ENCODE measurements at places on chromosomes 4 and X.

DNA sequence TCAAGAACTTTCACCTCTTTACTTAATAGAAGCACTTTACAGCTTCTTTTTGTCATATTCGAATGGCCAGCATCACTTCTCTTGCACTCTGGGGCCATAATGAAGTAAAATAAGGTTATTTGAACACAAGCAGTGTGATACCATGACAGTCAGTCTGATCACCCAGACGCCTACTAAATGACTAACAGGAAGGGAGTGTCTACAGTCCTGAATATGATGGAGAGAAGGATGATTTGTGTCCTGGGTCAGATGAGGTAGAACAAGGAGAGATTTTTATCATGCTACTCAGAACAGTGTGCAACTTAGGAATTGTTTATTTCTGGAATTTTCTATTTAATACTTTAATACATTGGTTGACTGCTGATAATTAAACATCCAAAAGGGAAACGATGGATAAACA, 284.2 kb upstream of the F9 start:
- no peak overlapping the region for H3K4me3 ChIP-seq
- H3K36me3 ChIP-seq, result no peaks in the 10 kb centered on the region
- H3K27me3 ChIP-seq, result no peaks in the 10 kb centered on the region
- H3K27ac ChIP-seq, result no peak overlapping the region
- H3K4me1 ChIP-seq, result no peaks in the 10 kb centered on the region

DNA sequence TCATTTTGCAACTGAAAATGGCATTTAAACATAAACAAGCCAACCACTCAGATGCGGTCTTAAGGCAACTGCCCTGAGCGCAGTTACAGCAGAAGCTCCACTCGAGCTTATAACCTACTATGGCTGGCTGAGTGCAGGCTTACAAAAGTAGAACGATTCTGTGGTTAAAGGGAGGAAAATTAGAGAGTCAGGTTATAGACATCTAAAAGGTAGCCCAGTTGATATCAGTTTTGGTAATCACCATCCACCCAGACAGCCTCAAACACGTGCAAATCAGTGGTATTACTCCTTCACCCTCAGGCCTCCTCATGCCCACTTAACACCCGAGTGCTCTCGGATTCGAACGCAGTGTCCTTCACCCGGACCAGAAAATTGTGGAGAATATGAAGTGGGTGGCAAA, 3.1 kb downstream of the LEF1 start:
- H3K27ac ChIP-seq, result peak overlapping the region; percentile 97
- H3K27me3 ChIP-seq, result peaks cover 19% of the 10 kb centered on the region
- DNase-seq, result no peak
- peaks cover 5% of the 10 kb centered on the region for H3K36me3 ChIP-seq

DNA sequence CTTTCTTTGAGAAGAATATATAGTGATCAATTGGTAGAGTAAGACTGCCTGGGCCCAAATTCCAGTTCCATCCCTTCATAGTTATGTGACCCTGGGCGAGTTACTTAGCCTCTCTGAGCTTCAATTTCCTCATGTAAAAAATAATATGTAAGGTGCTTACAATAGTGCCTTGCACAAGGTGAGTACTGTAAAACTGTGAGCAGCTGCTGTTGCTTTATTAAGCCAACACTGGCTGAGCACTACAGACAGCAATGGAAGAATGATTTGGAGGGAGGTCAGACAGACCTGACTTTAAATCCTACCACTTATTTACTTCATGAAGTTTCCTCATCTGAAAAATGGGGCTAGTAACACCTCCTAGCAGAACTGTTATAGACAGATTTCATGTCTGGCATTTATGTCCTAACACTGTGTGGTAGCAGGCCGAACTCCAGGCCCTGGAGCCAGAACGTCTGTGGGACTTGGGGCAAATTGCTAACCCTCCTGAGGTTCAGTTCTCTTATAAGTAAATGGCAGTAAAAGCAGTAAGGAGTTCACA, 53.8 kb downstream of the RNF150 start:
- H3K27me3 ChIP-seq, result no peaks in the 10 kb centered on the region
- no peaks in the 10 kb centered on the region for H3K36me3 ChIP-seq
- no peak overlapping the region for H3K27ac ChIP-seq
- no peak overlapping the region for H3K4me3 ChIP-seq
- no peak for DNase-seq

- H3K36me3 ChIP-seq, result no peaks in the 10 kb centered on the region
- H3K4me3 ChIP-seq, result no peak overlapping the region
- H3K27ac ChIP-seq, result no peak overlapping the region
- H3K27me3 ChIP-seq, result no peaks in the 10 kb centered on the region
- DNase-seq, result no peak
- H3K4me1 ChIP-seq, result no peaks in the 10 kb centered on the region
Measured at GRCh38 chrX:29962061-29962460, 253.3 kb upstream of the MAGEB2 start.

DNA sequence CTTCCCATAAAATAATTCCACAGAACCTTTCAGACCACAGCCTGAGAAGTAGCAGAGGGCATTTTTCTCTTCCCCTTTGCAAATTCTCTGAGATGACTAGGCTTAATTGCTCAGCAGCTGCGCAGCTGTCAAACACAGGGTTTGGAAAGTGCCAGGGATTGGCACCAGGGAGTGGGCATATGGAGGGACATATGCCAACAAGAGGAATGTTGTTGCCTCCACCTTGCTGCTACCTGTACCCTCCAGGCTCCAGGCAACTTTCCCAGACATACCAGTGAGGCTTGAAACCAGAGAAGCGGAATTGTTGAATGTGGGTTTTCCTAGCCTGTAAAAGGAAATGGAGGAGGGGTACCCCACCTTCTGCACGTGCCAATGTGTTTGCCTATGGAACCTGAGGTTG, 256.2 kb upstream of the GPR101 start:
- no peaks in the 10 kb centered on the region for H3K36me3 ChIP-seq
- DNase-seq, result no peak
- no peak overlapping the region for H3K4me3 ChIP-seq
- H3K4me1 ChIP-seq, result no peaks in the 10 kb centered on the region

DNA sequence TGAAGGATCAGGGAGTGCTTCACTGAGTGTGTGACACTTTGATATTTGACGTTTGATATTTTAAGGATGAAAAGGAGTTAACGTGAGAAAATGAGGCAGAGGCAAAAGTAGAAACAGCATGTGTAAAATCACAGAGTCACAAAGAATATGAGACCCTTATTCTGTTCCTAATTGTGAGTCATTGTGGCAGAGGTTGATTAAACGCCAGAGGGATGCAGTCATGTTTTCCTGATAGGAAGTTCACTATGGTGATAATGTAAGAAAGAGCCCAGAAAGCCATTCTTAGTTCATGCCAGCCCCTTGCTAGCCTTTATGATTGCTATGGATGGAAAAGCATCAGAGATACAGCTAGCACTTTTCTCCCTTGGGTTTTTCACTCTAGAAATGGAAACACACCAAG, 33.5 kb upstream of the IGSF1 start:
- H3K27me3 ChIP-seq, result no peaks in the 10 kb centered on the region
- H3K4me3 ChIP-seq, result no peak overlapping the region
- DNase-seq, result no peak
- H3K4me1 ChIP-seq, result no peaks in the 10 kb centered on the region
- H3K36me3 ChIP-seq, result no peaks in the 10 kb centered on the region

GRCh38 chr4:111943796-111944203, 201.5 kb upstream of the FAM241A start:
- no peak overlapping the region for H3K4me3 ChIP-seq
- peak overlapping the region; percentile 44 for H3K27ac ChIP-seq

- H3K4me3 ChIP-seq, result no peak overlapping the region
- no peaks in the 10 kb centered on the region for H3K27me3 ChIP-seq
- no peaks in the 10 kb centered on the region for H3K4me1 ChIP-seq
- H3K27ac ChIP-seq, result no peak overlapping the region
- H3K36me3 ChIP-seq, result no peaks in the 10 kb centered on the region
Measured at GRCh38 chrX:8139716-8140115, 31.4 kb downstream of the VCX2 start.

- no peaks in the 10 kb centered on the region for H3K27me3 ChIP-seq
- no peak for DNase-seq
- no peaks in the 10 kb centered on the region for H3K4me1 ChIP-seq
- no peak overlapping the region for H3K4me3 ChIP-seq
- H3K27ac ChIP-seq, result no peak overlapping the region
- H3K36me3 ChIP-seq, result no peaks in the 10 kb centered on the region
Measured at GRCh38 chrX:3651277-3651676, 62.2 kb downstream of the PRKX start.

DNA sequence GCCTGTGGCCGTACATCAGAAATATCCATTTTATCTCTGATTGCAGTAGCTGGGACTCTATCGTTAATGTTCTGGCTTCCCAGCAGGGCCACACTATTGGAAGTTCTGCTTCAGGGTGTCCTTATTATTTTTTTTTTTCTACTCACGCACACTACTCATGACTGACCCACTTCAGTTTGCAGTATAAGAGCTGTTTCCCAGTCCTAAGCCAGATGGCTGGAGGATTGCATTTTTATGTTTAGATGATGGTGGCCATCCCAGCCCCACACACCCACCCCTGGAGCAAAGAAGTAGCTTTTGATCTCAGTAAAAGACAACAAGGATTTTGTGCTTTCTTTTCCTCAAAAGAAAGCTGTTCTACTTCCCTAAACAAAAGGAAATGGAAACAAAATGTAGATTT, 557.0 kb upstream of the GALNTL6 start:
- no peaks in the 10 kb centered on the region for H3K4me1 ChIP-seq
- H3K27ac ChIP-seq, result no peak overlapping the region
- H3K4me3 ChIP-seq, result no peak overlapping the region
- DNase-seq, result no peak
- no peaks in the 10 kb centered on the region for H3K27me3 ChIP-seq
- H3K36me3 ChIP-seq, result no peaks in the 10 kb centered on the region

DNA sequence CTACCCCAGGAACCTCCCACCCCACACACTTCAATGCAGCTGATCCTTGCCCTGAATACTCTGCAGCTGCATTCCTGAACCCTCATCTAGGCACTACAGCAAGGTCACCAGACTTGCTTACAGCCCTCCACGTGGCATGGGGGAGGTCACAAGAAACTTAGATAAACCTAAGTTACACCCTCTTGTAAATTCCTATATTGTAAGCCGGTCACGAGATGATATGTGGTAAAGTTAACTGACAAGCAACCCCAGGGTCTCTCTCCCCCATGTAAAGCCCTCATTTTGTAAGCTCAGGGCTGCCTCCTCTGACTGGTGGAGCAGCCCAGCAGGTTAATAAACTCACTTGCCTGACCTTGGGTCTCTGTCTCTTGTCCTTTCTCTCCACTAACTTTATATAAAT, 570.7 kb downstream of the PCDH7 start:
- no peak overlapping the region for H3K27ac ChIP-seq
- no peak overlapping the region for H3K4me3 ChIP-seq
- no peaks in the 10 kb centered on the region for H3K27me3 ChIP-seq
- no peak for DNase-seq
- no peaks in the 10 kb centered on the region for H3K36me3 ChIP-seq
- H3K4me1 ChIP-seq, result no peaks in the 10 kb centered on the region

- no peak overlapping the region for H3K27ac ChIP-seq
- no peak for DNase-seq
- no peak overlapping the region for H3K4me3 ChIP-seq
- H3K4me1 ChIP-seq, result no peaks in the 10 kb centered on the region
- no peaks in the 10 kb centered on the region for H3K27me3 ChIP-seq
- H3K36me3 ChIP-seq, result no peaks in the 10 kb centered on the region
Measured at GRCh38 chr4:188408244-188409030, 269.2 kb downstream of the TRIML1 start.

DNA sequence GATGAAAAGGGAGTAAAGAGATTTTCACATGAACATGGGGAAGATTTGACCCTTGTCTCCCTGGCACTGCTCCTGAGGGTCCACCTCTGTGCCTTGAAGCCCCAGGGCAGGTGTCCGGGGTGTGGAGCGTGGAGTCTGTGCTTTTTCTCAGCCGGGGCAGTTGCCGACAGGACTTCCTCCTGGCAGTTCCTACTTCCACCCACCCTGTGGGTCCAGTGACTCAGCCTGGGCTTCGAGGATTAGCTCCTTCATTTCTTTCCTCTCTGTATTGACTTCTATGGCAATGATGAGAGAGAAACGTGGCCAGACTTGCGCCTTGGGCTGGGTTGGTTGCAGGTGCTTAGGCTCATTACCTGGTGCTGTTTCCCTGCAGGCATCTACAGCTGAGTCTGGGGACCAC, 35.9 kb upstream of the CLCN4 start:
- H3K4me1 ChIP-seq, result peaks cover 6% of the 10 kb centered on the region
- no peaks in the 10 kb centered on the region for H3K27me3 ChIP-seq
- peaks cover 3% of the 10 kb centered on the region for H3K36me3 ChIP-seq
- no peak for DNase-seq
- H3K27ac ChIP-seq, result peak overlapping the region; percentile 69

DNA sequence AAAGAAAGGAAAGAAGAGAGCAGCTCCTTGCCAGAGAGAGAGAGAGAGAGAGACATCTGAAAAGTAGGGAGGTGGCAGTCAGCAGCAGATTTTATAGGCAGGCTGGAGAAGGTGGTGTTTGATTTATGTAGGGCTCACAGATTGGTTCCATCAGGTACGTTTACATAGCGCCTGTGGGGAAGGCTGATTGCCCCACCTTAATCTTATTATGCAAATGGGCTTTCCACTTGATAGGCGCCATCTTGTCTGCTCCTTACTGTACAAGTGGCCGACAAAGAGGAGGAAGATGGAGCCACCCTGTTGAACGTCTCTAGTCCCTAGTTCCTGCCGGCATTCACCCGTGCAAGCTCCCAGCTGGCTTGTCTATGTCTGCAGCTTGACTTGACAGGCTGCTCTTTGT, 49.1 kb upstream of the DHRSX start:
- H3K36me3 ChIP-seq, result no peaks in the 10 kb centered on the region
- H3K27ac ChIP-seq, result no peak overlapping the region
- DNase-seq, result no peak
- H3K4me3 ChIP-seq, result no peak overlapping the region
- H3K4me1 ChIP-seq, result no peaks in the 10 kb centered on the region

GRCh38 chr4:3747581-3747904, 18.6 kb upstream of the ADRA2C start:
- no peak overlapping the region for H3K27ac ChIP-seq
- peaks cover 2% of the 10 kb centered on the region for H3K4me1 ChIP-seq
- H3K4me3 ChIP-seq, result no peak overlapping the region

All from T-helper 17 cell (primary cell).